ELF-1 (cell line): ENCODE measurements at places on chromosomes 2 and 18.
A peak's percentile ranks its signal among the peaks of the same experiment; 100 is the strongest.

DNA sequence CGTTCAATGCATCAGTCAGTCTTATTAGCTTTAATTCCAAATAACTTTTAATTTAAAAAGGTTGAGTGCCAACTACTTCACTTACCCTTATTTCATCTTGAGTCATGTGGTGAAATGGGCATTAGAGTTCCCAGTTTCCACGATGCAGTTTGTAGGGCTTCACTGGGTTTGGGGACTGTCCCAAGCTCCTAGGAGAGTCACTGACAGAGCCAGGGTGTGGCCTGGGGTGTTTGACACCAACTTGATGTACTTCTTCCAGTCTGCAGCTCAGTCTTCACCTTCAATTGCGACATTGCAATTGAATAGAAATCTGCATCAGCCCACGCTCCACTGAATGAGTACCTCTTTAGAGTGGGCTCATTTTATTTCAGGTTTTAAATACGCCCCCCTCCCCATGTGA, 165.3 kb downstream of the ARL4C start:
- DNase-seq, result no peak

- peak; percentile 40 for DNase-seq
Observed at GRCh38 chr2:162073888-162074631, at the start of gene DPP4. TSS of gene DPP4 (minus strand) at chr2:162074215. CDS start at chr2:162073981, 234 bp downstream.

- no peak for DNase-seq
Observed at GRCh38 chr2:29166242-29167039, 51.2 kb downstream of the CLIP4 start.

- peak; percentile 11 for DNase-seq
Observed at GRCh38 chr2:211216221-211216620, 659.8 kb downstream of the CPS1 start.

DNA sequence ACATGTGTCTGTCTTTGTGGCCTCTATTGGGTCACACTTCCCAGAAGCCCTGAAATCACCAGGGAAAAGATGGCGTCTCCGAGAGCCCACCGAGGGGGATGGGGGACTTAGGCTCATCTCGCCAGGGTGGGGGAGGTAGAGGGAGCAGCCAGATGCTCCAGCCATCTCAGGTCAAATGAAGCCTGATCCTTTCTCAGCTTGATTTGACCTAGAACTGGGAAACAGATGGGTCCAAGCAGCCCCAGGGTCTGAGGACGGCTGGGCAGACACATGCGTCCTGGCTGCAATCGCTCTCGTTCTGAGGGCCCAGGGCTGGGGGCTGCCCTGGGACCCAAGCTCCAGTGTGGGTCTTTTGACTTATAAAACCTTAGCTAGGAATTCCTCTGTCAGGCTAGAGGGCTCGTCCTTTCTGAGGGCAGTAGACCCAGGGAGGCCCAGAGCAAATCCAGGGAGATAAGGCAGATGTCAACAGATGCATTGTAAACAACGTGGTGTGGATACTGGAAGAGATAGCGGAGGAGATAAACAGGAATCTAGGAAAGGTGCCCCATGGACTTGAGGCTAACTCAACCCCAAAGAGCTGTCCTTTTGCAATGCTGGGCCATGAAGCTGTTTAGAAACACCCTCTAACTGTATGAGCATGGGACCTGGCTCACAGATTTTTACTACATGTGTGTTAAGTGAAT, 127.7 kb downstream of the MYCN start:
- DNase-seq, result peak; percentile 50

- DNase-seq, result no peak
Observed at GRCh38 chr2:7060631-7061449, 143.6 kb downstream of the RNF144A start.

- no peak for DNase-seq
Observed at GRCh38 chr2:182915369-182916326, 49.2 kb upstream of the FRZB start.

- no peak for DNase-seq
Observed at GRCh38 chr2:239561446-239562001, 160.7 kb upstream of the HDAC4 start.

- no peak for DNase-seq
Observed at GRCh38 chr2:28231110-28231631, 161.5 kb upstream of the FOSL2 start.

- DNase-seq, result no peak
Observed at GRCh38 chr18:62991959-62992358, 276.6 kb downstream of the PHLPP1 start.

DNA sequence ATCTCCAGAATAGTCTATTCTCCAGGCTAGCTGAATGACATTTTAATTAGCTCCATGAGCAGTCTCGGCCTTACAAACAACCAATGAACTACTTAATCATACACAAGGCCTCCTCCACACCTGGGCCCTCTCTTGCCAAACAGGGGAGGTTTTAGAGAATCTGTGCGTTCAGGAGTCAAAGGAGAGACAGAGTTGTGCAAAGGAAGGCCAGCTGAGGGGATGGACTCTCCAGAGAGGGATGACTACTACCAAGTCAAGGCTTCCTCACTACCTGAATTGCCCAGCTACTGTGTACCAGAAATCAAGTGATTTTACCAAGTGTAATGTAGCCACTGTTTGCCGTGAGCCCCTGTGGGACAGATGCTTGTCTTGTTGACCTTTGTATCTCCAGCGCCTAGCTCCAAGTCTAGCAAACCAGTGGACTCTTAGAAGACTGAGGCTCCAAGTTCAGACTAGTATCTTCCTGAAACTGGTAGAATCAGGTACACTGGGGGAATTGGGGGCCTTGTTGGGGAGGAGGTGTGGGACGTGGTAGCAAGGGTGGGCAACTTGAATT, 123.1 kb upstream of the STON1 start:
- DNase-seq, result no peak

GRCh38 chr2:164523009-164523408, 98.3 kb downstream of the GRB14 start:
- no peak for DNase-seq

- DNase-seq, result no peak
Observed at GRCh38 chr2:214881647-214882202, 72.2 kb upstream of the BARD1 start.

- no peak for DNase-seq
Observed at GRCh38 chr2:225355788-225356187, 43.7 kb upstream of the NYAP2 start.

GRCh38 chr18:7941533-7941932, 374.4 kb downstream of the PTPRM start:
- DNase-seq, result no peak

DNA sequence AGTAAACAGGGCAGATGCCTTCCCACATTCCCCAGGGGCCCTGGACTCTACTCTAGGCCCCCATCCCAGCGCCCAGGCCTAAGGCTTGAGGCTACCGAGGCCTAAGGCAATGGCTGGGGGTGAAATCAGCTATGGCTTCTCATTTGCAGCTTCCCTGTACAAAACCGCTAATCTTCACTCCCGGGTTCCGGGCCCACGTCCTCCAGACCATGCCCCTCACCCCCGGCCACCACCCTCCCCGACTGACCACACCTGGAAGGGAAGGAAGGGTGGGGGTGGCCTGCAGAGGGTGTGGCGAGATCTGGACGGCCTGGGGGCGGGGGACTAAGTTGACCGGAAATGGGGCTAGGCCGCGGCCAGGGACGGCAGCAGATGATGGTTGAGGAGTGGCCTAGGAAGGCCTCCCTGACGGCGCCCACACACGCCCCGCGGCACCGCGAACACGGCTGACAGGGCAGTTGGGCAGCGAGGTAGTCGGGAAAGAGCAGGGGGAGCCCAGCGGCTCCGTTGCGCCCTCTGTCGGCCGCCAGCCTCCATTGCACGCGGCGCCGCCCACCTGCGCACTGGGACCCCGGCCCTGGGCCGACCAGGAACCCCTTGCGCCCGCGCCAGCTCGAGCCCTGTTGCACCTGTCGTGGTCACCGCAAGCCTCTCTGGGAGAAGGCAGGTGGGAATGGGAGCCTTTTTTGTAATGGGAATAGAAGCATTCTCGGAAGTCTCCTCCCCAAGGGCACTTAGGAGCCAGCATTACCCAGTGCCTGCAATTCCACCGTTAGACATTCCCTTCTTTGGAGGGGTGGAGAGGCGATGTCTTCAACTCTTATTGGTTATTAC, 117.1 kb upstream of the STPG4 start:
- peak; percentile 92 for DNase-seq

- DNase-seq, result peak; percentile 16
Observed at GRCh38 chr2:199019898-199020507, 437.7 kb downstream of the SATB2 start.

DNA sequence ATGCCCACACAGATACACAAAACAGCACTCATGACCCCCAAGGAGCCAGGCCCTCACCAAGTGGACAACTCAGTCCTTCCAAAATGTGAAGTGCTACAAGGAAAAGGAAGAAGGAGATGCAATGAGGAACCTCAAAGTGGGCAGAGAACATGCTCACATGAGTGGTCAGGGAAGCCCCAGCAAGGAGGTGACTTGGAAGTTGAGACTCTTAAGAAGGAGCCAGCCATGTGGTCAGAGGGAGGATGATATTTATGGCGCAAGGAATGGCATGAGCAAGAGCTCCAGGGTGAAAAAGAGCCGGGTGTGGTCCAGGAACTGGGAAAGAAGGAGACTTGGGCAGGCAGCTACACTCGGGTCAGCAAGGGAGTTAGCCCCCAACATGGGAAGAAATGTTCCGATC, 30.0 kb upstream of the KLHL29 start:
- DNase-seq, result no peak

DNA sequence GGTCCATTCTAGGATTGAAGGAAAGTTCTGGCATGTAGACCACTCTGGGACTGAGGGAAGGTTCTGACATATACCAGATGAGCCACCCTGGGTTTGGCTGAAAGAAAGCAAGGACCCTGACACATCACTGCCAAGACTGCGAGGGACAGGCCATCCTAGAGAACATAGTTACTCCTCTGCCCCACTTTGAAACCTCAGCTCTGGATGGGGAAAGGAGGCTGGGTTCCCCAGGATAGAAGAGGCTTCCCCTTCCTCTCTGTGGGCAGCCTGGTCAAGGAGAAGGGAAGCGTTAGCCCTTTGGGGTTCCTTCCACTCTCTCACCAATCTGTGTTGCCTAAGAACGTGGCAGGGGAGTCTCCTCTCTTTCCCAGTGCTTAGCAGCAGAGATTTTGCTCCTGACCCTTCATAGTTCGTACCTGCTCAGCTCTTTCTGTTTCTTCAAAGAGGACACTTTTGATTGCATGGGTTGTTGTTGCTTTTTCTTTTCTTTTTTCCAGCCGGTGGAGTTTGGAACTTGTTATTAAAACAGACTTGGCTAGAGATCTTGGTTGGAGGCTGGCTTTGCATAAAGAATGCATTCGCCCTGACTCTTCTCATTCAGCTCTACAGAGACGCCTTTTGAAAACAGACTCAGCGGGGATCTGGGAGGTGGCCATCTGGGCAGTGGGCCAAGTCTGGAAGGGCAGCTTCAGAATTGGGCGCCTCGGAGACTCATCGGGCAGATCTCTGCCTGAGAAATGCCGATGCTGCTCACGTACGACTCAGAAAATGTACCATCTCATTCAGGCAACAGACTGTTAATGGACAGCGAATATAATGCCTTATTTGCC, 166.1 kb downstream of the CLIP4 start:
- no peak for DNase-seq

GRCh38 chr2:241519669-241520068, 11.3 kb upstream of the STK25 start:
- peak; percentile 42 for DNase-seq

GRCh38 chr2:15813481-15814266, 126.7 kb upstream of the MYCN start:
- DNase-seq, result peak; percentile 16

DNA sequence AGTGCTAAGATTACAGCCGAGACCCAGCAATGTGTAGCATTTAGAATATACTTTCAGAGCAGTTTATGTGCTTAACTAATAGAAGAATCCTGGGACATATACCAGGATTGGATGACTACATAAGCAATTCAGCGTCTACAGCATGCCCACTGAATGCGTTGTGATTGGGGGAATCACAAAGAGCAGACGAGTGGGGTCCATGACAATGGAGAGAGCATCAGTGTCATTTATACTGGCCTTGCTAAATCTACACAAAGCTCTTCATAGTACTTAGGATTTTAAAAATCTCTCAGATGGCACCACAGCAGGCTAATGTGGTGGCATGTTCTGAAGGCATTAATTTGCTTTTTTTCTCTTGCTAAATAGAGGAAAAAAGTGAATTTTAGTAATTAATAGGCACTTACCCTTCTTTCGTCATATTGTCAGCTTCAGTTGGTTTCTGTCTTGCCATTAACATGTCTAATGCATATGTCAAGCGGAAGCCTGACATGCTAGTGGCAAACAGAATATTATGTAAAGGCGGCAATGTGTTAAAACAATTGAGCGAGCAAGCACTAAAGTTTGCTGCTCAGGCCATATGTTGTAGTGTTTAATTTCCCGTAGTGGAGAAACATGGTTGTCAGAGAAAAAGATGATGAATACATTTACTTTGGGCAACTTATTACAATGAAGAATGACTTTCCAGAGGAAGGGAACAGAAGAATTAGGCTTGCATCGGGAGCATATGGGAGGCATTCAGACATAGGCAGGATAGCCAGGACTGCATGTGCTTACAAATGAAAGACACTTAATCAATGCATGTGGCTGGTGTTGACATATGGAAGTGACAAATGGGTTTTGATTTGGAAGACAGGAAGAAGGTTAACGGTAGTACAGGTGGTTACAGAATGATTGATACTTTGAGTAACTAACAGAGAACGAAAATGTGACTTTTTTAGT, 145.2 kb downstream of the ICOS start:
- no peak for DNase-seq

- peak; percentile 78 for DNase-seq
Observed at GRCh38 chr2:231530099-231531011, at the start of gene NMUR1. TSS of gene NMUR1 (minus strand) at chr2:231530445. CDS start at chr2:231530361, 84 bp downstream.

DNA sequence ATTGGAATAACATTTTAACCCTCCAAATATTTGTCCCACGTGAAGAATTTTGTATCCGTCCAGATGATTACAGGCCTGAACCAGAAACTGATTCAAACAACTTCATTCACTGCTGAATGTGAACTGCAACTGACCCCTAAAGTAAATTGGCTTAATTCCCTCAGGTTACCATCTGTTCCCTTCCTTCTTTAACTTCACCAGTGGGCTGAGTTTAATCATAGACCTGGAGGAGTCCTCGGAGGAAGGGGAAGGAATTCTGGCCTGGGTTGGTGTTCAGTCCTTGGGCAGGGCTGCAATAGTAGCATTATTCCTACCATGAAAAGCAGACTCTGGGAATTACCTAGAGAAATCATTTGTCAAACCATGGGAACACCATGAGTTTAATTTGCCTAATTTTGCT, 207.4 kb downstream of the TMEM247 start:
- DNase-seq, result no peak

DNA sequence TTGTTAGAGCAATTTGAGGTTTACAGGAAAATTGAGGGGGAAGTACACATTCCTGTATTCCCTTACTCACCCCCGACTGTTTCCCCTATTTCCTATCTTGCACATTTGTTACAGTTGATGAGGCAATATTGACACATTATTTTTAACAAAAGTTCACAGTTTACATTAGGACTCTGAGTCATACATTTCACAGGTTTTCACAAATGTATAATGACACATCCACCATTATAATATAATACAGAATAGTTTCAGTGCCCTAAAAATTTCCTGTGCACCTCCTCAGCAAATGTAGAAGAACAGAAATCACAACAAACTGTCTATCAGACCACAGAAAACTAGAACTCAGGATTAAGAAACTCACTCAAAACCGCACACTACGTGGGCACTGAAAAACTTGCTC, 160.6 kb upstream of the RMP24 start:
- DNase-seq, result no peak

GRCh38 chr2:108806371-108807113, 20.0 kb downstream of the CCDC138 start:
- no peak for DNase-seq

- DNase-seq, result no peak
Observed at GRCh38 chr18:55249550-55249949, 290.3 kb upstream of the CCDC68 start.
